ENCODE measurements at places on chromosomes 2 and 18.

DNA sequence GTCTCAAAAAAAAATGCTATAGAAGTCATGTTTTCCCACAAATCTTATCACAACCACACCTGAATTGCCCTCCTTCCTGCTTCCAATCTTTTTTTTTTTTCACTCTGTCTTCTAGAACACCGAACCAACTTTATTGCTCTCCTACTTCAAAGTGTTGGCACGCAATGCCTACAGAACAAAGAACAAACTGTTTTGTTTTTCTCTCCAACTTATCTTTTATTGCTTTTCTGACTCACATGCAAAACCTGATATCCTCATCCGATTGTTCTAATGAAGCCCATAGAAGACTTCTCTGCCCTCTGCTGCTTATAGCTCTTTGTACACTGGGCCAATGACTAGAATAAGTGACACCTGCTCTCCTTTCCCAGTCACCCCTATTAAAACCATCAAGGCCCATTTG lies 602.8 kb downstream of the EPHA4 start:
- DNase-seq = no peak

GRCh38 chr2:226656367-226656766 lies 143.3 kb downstream of the IRS1 start:
- no peak for DNase-seq

DNA sequence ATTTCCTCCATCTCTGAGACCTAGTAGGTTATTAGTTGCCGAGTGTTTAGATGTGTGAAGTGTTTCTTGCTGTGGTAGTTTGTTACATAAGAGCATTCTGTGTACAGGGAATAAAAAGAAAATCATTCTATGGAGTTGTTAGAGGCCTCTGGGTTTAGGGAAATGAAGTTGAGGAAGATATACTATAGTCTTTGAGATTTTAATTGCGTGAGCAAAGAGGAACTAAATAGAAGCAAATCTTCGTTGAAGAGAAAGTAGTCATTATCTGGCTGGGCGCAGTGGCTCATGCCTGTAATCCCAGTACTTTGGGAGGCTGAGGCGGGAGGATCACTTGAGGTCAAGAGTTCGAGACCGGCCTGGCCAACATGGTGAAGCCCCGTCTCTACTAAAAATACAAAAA lies 19.0 kb downstream of the USP39 start:
- DNase-seq = no peak

- DNase-seq = no peak
Measured at GRCh38 chr2:74573747-74574562, 19.4 kb downstream of the DOK1 start.

- no peak for DNase-seq
Measured at GRCh38 chr18:5439986-5440696, 103.7 kb downstream of the EPB41L3 start.

DNA sequence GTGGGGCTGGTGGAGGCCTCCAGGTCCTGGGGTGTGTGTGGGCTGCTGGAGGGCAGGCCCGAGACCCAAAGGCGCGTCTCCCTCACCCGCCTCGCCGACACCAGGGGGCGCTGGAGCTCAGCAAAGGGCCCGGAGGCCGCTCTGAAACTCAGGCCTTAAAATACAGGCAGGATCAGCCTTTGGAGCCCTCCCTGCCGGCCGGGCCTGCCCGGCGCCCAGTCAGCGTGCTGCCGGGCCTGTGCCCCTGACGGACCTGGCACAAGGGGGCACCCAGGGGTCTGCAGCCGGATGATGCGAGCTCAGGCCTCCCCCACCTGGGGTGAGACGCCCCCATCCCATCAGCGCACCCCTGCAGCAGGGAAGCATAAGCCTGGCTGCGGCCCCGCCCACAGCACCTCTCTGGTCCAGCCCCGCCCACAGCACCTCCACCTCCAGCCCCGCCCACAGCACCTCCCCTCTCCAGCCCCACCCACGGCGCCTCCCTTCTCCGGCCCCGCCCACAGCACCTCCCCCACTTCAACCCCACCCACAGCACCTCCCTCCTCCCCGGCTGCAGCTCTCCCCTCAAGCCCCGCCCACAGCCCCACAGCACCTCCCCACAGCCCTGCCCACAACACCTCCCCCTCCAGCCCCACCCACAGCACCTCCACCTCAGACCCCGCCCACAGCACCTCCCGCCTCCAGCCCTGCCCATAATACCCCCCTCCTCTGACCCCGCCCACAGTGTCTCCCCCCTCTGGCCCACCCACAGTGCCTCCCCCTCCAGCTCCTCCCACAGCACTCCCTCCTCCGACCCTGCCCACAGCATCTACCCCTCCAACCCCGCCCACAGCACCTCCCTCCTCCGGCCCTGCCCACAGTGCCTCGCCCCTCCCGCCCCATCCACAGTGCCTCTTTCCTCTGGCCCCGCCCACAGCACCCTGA lies 92.8 kb upstream of the OTOS start:
- peak; percentile 90 for DNase-seq

DNA sequence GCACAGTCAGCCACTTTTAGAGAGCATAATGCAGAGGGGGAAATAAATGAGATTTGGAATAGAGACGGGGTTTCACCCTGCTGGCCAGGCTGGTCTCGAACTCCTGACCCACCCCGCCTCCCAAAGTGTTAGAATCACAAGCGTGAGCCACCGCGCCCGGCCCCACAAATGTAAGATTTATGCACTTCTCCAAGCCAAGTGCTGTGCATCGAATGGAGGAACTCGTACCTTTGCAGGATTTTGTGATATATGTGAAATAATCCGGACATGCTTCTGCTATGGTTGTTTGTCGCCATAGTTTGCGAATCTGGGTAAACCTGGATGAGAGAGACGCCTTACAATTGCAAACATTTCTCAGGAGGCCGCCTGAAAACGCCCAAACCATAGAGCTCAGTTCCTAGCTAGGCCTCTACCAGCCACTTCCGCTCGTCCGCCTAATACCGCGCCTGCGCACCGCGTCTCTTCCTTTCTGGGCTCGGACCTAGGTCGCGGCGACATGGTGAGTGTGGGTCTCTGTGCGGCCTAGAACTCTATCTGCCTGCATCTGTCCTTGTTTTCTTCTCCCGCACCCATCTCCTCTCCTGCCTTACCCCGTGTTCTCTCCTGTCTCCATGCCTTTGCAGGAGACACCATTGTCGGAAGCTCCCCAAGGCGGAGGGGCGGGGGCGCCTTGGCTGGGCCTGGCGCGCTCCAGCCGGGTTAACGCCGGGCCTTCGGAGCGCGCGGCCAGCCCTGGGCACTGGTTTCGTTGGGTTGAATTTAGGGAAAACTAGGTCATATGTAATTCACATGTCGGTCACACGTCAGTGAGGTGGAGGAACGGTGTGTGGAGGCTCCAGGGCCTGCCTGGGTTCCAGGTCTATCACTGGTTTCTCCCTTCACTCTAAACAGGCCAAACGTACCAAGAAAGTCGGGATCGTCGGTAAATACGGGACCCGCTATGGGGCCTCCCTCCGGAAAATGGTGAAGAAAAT lies at the start of gene RPL37A:
Gene RPL37A (plus strand): TSS at position 466 of the 974 bp plus-strand sequence. CDS start 31 bp downstream, at position 497.
- DNase-seq = peak; percentile 93

DNA sequence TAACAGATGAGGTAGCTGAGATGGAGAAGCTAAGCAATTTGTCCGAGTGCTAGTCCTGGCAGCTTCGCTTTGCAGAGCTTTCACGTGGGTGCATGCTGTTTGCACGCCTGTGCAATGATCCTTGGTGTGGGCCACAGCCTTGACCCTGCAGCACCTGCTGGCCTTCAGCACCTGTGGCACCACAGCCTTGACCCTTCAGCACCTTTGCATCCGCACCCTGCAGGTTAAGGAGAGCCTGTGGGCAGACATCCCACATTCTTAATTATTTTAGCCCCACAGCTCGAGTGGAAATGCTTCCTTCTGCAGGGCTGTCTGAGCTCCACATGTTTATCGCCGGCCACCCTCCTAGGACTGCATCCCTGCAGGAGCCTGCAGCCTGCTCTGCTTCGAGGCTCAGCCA lies 19.3 kb downstream of the NCK2 start:
- no peak for DNase-seq

DNA sequence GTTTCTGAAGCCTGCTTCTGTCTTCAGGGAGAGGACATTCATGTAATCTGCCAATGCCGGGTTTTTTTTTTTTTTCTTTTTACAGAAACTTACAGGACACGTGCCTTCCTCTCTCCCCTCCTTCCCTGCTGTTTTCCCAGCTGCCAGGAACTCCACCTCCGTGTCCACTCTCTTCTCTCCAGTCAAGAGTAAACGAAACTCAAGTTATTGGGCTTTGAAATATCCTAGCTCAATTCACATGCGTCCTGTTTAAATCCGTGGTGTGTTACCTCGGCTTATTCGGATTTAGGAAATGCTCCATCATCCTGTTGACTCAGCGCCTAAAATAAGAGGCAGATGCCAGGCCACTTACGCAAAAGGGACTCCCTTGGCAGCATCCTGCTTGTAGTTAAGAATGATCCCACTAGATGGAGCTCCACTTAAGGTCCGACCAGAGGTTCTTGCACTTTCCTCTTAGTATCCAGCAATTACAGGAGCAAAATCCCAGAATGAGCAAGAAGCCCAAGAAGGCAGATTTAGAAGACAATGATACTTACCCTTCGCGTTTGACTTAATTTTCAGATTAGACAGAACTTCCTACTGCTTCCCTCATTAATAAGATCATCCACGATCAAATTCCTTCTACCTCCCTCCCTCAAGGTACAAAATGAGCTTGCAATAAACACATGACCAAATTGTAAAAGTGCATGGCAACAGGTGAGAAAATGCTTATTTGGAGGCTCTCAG lies 97.2 kb upstream of the ZCCHC2 start:
- peak; percentile 87 for DNase-seq

GRCh38 chr18:12011199-12011956 lies 30.1 kb downstream of the IMPA2 start:
- peak; percentile 30 for DNase-seq

GRCh38 chr2:190409616-190410015 lies 1.5 kb downstream of the MFSD6 start:
- no peak for DNase-seq

DNA sequence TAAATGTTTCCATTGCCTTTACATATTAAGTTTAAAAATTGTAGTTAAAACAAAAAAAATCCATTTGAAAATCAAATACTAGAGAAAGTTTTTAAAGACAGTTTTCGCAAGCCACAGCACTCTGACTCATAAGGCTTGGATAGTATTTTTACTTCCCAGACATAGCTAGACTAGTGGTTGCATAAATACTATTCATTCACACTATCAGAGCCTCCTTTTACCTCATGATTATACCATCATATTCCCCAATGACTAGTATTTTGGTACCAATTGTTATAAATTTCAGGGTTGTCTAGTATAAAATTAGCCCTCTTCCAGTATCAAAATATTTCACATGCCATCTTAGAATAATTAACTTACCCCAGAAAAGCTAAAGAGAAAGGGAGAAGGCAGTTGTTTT lies 393.5 kb downstream of the ERBB4 start:
- DNase-seq = no peak

DNA sequence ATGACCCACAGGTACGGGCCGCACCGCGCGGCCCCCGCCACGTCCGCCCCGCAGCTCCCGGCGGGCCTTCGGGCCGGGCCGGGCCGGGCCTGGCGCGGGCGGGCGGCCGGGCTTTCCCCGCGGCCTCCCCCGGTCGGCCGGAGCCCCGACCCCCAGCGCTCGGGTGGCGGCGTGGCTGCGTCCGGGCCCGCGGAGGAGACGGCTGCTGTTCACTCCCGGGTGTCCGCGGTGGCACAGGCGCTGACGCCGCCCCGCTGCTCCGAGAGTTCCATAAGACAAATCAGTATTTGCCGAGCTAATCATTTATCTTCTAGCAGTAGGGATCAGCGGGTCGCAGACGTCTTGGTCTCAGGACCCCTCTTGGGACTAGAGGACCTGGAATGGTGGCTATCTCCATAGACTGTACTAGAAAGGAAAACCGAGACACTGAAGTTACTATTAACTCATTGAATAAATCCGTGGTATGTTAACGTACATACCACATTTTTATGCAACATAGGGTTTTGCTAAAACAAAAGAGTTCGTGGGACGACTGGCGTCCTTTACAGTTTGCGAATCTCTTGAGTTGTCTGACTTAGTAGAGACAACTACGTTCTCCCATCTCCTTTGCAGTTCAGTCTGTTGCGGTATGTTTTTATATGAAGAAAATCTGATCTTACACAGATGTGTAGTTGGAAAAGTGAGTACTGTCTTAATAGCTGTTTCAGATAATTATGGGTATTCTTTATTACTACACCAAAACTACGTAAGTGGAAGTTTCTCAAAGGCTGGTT lies 500 bp downstream of the LIMS1 start:
- no peak for DNase-seq

GRCh38 chr2:85998071-85998991 lies 107.4 kb downstream of the POLR1A start:
- DNase-seq = no peak

DNA sequence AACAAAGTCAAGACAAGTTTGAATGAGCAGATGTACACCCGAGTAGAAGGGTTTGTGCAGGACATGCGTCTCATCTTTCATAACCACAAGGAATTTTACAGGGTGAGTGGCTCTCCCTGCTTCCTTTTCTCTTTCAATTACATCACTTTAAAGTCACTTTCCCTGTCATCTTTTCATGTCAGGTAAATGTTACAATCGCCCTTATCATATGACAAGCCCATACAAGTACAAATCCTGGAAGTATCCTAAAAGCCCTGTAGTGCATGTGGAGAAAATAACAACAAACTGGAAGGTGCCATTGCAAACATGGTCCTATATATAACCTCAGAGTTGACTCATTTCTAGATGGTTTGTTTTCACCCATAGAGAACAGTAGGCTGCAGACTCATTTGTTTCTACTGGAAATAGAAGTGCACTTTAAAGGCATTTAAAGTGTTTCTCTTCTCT lies 126.0 kb downstream of the SP100 start:
- DNase-seq = no peak

- no peak for DNase-seq
Measured at GRCh38 chr2:96546321-96546720, 9.8 kb downstream of the ARID5A start.

DNA sequence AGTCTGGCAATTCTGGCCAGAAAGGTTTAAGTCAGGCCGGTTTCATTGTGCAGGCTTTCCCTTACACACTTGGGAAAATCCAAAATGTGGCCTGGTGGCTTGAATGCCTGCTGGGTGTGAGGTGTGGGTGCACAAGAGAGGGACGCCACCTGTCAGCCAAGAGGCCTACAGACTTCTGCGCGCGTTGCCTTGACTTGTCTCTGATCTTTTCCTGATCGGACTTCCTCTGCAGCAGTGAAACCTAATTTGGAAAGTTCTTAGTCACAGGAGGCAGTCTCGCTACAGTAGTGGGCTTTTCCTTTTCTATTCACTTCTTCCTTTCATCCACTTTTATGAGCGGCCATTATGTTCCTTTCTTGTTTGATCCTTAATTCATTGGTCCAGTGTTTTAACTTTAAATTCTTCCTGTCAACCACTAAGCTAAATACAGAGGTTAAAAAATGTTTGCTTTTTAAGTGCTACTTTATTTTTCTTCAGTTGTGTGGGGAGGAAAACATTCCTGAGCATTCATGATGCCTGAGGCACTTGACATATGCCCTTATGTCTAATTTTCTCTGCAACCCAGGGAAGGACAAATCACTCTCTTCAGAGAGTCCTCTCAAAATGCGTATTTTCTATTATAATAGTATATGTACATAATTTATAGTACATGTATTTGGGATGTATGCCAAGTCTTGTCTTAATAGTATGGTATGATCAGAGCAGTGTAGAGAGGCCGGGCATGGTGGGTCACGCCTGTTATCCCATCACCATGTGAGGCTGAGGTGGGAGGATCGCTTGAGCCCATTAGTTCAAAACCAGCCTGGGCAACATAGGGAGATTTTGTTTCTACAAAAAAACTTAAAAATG lies 128.9 kb downstream of the WDSUB1 start:
- no peak for DNase-seq

GRCh38 chr2:208047840-208048239 lies 22.5 kb upstream of the PLEKHM3 start:
- DNase-seq = no peak

All from D341Med (cell line).